ENCODE measurements at places on chromosomes 12 and 14.

- no peaks in the 10 kb centered on the region for H3K36me3 ChIP-seq
- H3K4me1 ChIP-seq = no peaks in the 10 kb centered on the region
- no peaks in the 10 kb centered on the region for H3K27me3 ChIP-seq
Observed at GRCh38 chr12:19643635-19644034, 204.3 kb downstream of the AEBP2 start.

DNA sequence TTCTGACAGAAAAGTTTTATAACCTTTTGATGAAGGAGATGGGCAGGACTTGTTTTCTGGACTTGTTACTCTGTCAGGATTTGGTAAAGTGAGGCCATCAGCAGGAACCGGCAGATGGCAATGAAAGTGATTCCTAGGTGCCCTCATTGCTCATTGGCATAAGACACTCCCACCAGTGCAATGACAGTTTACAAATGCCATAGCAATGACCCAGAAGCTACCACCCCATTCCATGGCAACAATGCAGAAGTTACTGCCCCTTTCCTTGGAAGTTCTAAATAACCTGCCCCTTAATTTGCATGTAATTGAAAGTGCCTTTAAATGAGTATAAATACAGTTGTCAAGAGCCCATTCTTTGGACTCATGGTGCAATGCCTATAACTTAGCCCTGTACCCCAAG lies 222.6 kb downstream of the CEP128 start:
- no peaks in the 10 kb centered on the region for H3K4me1 ChIP-seq
- H3K4me3 ChIP-seq = no peak overlapping the region
- H3K36me3 ChIP-seq = no peaks in the 10 kb centered on the region
- H3K27ac ChIP-seq = no peak overlapping the region
- DNase-seq = no peak
- H3K27me3 ChIP-seq = no peaks in the 10 kb centered on the region

DNA sequence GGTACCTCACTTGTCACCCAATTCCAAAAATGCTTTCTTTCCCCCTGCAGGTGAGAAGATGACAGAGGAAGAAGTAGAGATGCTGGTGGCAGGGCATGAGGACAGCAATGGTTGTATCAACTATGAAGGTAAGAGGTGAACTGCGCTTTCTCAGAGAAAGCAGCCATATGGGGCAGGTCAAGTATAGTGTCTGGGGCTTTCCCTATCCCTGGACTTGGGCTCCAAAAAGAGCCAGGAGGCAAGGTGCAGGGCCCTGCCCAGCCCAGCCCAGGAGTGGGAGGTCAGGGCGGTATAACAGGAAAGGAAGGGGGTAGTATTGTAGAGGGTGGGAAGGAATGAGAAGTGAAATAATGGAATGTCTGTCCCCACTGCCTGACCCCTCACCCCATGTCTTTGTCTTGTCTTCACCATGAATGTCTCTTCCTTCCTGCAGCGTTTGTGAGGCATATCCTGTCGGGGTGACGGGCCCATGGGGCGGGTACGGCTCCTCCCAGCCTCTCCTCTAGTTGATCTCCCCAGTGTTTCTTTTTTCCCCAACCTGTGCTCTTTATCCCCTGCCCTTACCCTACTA lies 2.1 kb downstream of the MYL6 start:
- no peaks in the 10 kb centered on the region for H3K27me3 ChIP-seq
- H3K4me3 ChIP-seq = peak overlapping the region; percentile 95
- peaks cover 42% of the 10 kb centered on the region for H3K36me3 ChIP-seq
- DNase-seq = no peak
- peaks cover 23% of the 10 kb centered on the region for H3K4me1 ChIP-seq
- peak overlapping the region; percentile 82 for H3K27ac ChIP-seq

- no peak overlapping the region for H3K4me3 ChIP-seq
- no peaks in the 10 kb centered on the region for H3K27me3 ChIP-seq
- no peaks in the 10 kb centered on the region for H3K36me3 ChIP-seq
- DNase-seq = no peak
- H3K4me1 ChIP-seq = no peaks in the 10 kb centered on the region
Observed at GRCh38 chr12:29945904-29946303, 162.2 kb upstream of the TMTC1 start.

GRCh38 chr12:52121824-52122539 lies 42.5 kb downstream of the SMIM41 start:
- H3K4me1 ChIP-seq = peaks cover 8% of the 10 kb centered on the region
- H3K4me3 ChIP-seq = no peak overlapping the region
- no peaks in the 10 kb centered on the region for H3K27me3 ChIP-seq
- peak; percentile 56 for DNase-seq

- peaks cover 95% of the 10 kb centered on the region for H3K27me3 ChIP-seq
- no peaks in the 10 kb centered on the region for H3K4me1 ChIP-seq
- H3K4me3 ChIP-seq = no peak overlapping the region
- no peak overlapping the region for H3K27ac ChIP-seq
- H3K36me3 ChIP-seq = no peaks in the 10 kb centered on the region
Observed at GRCh38 chr12:112677050-112677765, 114.3 kb upstream of the RPH3A start.

DNA sequence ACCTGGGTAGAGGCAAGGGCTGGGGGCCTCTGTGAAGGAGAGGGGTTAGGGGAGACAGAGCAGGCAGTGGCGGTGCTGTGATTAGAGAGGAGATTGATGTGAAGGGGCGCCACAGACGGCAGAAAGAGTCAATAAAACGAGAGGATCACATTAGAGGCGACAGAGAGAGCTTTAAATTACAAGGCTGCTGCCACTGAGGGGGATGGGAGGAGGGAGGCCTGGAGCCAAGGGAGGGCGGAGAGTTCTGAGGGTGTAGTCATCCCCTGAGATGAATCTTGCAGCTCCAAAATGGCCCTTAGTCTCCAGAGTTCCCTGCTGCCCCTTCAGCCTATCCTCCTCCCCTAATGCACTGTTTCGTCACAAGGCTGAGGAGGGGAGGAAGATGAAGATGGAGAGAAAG lies 12.8 kb downstream of the ZFHX2 start:
- H3K4me3 ChIP-seq = no peak overlapping the region
- no peaks in the 10 kb centered on the region for H3K4me1 ChIP-seq
- no peaks in the 10 kb centered on the region for H3K36me3 ChIP-seq
- H3K27ac ChIP-seq = no peak overlapping the region
- no peak for DNase-seq

Data from PC-9 (cell line).